ENCODE measurements at places on chromosomes 1 and 21.

- DNase-seq = no peak
These were observed 58.1 kb upstream of the WNT4 start for GRCh38 chr1:22201023-22201422.

- DNase-seq = no peak
These were observed 291.2 kb downstream of the PTPRC start for GRCh38 chr1:198929961-198930599.

DNA sequence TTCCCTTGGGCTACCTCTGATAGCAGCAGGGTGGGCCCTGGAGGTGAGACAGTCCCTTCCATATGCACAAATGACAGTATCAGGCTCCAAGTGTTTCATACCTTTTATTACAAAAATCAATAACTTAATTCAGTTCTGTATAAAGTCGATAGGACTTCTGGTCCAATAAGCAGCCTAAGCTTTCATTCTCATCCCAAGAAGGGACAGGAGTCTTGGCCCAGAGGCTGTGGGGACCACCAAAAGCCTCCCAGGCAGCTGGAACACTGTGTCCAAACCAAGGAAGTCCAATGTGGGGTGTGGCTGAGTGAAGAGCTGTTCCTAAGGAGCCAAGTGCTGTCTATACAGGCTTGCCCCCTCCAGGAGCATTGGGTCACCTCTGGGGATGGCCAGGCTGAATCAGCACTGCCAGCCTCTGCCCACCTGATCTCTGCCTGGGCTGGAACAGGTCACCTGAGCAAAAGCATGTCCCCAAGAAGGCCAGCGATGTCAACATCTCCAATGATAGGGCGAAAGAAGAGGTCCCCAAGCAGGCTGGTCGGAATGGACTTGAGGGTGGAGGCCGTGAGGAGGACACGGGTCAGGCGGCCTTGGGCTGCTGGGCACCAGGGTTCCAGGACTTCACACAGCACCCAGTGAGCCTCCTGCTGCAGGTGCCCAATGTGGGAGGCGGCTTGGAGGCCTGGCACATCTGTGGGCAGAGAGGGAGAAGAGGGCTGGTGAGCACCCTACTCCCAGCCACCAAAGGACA, 2.2 kb downstream of the NR0B2 start:
- no peak for DNase-seq

DNA sequence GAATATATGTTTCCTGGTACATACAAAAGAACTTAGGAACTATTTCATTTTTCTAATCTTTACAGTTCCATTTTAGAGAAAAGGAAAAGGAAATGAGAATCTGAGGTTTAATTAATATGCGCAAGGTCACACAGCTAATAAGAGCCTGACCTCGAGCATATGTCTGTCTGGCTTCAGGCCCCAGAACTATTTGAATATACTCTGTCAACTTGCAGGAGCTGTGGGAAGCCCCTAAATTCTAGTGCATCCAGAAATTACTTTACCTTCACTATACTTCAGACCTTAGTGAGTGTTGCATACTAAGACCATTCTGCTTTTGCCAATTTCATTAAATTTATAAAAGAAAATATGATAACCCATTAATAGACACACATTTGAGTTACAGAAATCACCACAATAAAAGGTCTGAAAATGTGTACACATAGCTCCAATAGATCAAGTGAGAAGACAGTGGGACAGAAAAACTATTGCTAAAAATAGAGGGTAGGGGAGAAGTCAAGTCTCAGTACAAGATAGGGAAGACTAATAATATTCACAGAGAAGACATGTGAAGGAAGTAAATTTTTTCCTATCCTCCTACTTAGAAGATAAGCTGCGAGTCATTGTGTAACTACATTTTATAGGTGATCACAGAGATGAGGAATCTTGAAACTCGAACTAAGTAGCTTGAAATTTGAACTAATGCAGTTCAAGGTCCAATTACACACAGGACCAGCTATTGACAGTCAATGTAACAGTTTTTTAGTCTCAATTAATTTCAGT, 3.8 kb downstream of the RGS13 start:
- DNase-seq = no peak

DNA sequence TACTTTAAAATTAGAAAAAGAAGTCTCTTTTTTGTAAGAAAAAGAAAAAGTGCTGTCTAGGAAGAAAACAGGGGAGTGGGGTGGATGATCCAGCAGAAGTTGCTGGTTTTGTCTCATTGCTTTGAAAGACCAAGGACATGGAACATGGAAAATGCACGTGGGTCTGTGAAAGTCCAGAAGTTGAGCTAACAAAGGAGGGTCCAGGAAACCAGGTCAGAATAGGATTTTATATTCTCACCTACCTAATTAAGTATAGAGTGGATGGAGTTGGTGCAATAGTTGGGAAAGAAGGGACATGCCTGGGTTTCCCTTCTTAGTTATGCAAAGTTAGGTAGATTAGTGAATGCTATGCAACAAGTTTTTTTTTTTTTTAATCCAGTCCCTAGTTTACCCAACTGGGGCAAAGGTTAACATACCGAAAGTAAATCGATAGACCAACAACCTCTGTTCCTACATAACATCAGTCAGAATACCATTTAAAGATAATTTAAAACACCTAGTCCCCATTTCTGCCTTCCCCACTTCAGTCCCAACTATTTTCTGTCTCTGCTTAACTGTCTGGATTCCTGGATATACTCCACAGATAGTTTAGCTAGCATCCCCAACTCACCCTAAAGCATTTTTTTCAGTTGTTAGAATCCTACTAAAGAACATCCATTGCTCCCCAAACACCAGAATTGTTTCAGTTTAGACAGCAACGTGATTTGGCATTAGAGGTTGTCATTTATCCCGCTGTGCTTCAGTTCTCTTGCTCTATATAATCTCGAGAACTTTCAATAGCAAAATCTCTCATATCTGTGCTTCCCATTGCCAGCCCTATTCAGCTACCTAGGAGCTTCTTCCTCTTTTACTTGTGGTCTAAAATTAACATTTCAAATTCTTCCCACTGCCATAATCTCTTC, 105.7 kb upstream of the PLPPR5 start:
- DNase-seq = no peak

DNA sequence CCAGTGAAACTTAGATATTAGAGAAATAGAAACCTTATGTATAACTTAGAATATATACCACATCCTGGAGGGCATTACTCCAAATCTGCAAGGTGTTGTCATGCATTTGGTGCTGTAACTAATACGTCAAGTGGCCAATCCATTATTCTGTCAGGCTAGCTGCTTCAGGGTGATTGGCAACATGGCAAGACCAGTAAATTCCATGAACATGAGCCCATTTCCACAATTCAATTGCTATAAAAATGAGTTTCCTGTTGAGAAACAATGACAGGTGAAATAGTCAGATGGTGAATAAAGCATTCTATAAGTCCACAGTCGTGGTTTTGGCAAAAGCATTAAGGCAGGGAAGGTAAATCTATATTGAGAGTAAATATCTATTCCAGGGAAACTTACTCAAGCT, 566.0 kb downstream of the ADGRL2 start:
- DNase-seq = no peak

DNA sequence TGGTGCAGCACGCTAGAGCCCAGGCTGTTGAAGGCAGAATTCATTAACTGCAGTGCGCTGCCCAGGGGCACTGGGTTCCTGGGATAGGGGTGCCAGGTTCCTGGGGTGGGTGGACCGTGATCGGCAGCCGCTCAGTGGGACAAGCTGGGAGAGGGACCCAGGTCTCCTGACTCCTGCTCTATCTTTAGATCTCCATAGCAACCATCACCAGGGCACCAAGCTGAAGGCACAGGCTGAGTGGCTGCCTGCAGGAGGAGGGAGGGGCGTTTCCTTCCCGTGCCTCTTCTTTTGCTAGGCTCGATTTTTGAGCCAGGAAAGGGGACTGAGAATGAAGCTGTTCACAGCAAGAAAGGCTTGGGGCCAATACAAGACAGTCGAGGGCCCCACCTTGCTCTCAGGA, 20.9 kb upstream of the CDCP2 start:
- DNase-seq = no peak

All from stimulated activated CD4-positive, alpha-beta T cell treated with anti-CD3 and anti-CD28 coated beads, TNF-alpha, amount 100 ng/mL, for 48 hours (primary cell).